ENCODE measurements at places on chromosomes 6 and 20.

DNA sequence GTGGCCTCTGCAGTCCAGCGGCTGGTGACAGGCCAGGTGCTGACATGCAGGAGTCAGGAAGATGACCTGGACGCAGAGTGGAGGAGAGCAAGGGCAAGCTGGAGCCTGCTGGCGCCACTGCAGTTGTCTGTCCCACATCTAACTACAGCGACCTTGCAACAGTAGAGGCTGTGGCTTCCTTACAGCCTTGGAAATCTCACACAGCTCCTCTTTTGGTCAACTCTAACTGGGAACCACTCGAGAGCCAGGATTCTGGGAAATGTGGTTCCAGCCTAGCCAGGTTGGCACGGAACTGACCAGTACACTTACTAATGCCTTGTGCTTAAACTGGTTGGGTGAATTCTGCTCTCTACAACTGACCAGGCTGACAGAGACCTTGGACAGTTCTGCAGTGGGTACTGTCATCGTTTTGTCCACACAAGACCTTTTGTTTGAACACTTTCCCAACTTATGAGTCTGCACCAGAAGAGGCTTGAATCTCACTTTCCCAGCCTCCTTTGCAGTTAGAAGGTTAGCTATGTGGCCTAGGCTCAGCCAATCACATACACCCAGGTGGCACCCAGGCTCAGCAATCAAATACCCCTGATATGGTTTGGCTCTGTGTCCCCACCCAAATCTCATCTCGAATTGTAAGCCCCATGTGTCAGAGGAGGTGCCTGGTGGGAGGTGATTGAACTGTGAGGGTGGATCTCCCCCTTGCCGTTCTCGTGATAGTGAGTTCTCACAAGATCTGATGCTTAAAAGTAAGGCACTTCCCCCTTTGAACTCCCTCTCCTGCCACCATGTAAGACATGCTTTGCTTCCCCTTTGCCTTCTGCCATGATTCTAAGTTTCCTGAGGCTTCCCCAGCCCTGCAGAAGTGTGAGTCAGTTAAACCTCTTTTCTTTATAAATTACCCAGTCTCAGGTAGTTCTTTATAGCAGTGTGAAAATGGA lies 153.5 kb downstream of the ZMYND8 start:
- peak; percentile 39 for DNase-seq

- DNase-seq, result no peak
Measured at GRCh38 chr6:30823534-30823865, 60.8 kb upstream of the DDR1 start.

DNA sequence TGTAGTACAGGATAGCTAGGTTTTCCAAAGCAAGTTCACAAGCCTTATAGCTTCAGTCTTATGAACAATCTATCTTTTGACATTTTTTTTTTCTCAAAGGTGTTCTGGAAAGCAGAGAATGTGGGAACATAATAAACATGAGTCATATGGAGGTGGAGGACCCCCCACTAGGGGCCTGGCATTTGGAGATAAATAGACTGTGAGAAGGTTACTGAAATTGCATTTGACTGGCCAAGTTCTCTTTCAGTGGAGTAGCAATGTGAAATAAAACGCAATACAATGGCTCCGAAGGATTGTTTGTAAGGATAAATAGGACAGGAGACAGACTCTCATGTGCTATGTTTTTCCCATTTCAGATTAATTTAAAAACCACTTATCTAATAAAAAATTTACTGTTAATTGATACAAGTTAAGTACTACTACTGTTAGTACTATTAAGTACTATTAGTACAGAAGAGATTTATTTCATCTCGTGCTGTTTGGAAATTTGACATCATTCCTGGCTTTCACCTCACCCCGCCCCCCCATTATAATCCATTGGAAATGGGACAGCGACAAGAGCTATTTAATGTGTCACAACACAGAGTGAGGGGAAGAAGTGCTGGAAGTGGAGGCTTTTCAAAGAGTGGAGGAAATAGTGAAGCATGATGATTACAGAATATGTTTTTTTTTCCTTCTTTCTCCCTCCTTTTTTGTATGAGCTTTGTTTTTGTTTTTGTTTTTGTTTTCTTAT lies 122.6 kb upstream of the ID4 start:
- no peak for DNase-seq

GRCh38 chr6:159461998-159462397 lies 231.0 kb downstream of the SOD2 start:
- DNase-seq, result no peak

DNA sequence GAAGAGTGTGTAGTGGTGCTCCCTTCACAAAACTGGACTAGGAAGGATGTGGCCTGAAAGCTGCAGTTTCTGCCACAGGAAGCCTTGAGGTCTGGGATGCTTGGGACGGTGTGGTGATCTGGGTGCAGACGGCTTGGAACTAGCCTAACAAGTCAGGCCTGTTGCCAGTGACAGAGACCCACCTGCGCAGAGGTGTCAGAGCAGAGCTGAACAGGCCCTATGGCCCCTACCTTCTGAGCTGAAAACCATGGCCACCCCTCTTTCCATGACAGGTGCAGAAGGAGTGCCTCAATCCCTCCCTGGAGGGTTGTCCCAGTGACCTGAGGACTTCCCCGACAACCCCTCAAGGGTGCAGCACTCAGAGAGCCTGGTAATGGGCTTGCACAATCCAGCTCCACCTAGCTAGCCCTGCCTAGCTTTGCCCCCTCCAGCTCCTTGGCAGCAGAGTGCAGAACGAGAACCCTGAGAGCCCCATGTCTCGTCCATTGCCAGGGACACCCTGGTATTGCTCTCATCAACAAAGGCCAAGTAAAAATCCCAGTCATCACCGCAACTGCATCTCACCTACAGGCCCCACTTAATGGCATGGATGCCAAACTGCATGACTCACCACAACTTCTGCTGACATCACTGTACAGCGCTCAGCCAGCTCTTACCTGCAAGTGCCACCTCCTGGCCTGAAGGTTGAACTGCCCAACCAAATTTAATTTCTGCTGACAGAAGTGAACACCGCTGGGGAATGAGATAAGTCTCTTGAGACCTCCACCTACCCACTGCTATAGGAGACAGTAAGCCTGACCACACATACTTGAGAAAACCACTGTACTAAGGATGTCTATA lies 563.1 kb downstream of the TFAP2A start:
- DNase-seq, result peak; percentile 2

- no peak for DNase-seq
Measured at GRCh38 chr6:139126931-139127330, 7.9 kb upstream of the HECA start.

DNA sequence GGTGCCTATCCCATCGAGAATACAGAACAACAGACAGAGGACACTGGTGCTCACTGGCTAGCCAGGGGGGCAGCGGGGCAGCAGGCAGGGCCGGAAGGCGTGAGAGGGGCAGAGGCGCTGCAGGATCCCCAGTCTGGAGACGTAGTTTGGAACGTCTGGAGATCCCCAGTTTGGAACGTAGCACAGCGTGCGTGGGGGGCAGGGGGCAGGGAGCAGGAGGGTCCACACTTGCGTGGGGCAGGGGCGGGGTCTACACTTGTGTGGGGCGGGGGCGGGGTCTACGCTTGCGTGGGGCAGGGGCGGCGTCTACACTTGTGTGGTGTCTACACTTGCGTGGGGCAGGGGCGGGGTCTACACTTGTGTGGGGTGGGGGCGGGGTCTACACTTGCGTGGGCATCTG lies 107.2 kb downstream of the DACT2 start:
- DNase-seq, result no peak

DNA sequence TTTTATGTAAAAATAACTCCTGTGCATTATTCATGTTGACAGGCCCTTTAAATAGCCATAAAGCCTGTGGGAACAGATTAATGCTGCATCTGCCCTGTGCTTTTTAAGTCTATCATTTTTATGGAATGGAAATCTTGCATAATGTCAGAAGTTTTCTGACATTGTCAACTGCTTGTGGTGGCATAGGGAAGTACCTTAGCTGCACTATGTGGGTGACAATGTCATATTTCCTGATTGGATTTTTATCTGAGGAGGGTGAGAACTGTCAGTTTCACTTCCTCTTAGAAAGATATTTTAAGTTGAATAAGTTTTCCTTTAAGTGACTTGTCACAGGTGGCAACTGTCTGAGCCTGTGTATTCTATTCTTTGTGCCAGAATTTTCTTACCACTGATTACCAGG lies 267.9 kb downstream of the PLCB1 start:
- peak; percentile 87 for DNase-seq

- no peak for DNase-seq
Measured at GRCh38 chr6:10561611-10562199, 40.6 kb downstream of the GCNT2 start.

DNA sequence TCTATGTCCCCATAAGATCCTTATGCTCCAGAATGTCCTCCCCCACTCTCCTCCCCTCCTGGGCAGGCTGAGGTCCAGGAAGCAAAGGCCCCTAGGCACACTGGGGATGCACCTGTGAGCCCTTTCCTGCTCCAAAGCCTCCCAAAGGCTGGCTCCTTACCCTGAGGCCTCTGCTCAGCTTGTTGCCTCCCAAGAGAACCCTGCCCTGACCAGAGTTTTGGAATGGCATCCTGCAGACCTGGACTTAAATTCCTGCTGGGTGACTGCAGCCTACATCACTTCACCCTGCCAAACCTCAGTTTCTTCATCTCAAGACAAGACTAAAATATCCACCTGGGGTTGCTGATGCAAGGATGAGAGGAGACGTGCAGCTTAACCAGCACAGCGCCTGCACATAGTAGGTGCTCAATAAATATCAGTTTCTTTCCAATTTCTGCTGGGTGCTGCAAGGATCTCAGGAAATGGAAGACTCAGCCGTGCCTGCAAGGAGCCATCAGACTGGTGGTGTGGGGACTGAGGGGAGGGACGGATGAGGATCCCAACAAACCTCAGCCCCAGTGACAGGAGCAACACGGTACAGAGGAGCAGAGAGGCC lies 2.1 kb upstream of the LBP start:
- DNase-seq, result no peak

DNA sequence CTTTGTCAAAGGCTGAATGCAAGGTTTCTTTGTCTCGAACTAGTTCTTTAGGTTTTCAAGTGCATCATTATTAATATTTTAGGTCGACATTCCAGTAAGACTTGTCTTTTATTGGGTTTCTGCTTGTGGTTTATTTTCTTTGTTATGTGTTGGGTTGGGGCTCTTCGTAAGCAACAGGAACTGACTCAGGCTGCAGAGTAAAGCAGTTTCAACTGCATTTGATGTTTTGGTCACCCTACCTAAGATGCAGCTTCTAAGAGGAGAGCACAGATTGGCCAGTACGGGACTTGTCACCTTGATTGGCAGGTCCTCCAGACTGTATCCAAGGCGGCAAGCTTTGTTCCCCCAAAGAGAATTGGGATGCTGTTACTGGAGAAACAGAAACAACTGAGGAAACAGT lies 149.5 kb upstream of the SULF2 start:
- no peak for DNase-seq
